A549 treated with CpdA at 1 μM for 4 hours (cell line): ENCODE measurements at places on chromosomes 2 and 18. TPM values are rescaled to one million over a fixed set of nuclear protein-coding genes. Genes with fewer than 3 reads are reported as not detected.

The DCTN1 gene
- total RNA-seq, result 101 to 149 TPM (median 140 TPM) in 5 replicates

The AKAIN1 gene
- not detected in 5 replicates for total RNA-seq

The HRH4 gene
- total RNA-seq, result 0.01 TPM in 1 of 5 replicates, not detected in the others

The FKBP1B gene
- 8.6 to 10.1 TPM (median 8.9 TPM) in 5 replicates for total RNA-seq

The RFX8 gene
- total RNA-seq, result not detected in 5 replicates
